ENCODE measurements at places on chromosomes 2 and 18.
A peak's percentile ranks its signal among the peaks of the same experiment; 100 is the strongest.

GRCh38 chr2:142426064-142426463 is 295.2 kb upstream of the LRP1B start:
- no peak for DNase-seq

- no peak for DNase-seq
Observed at GRCh38 chr2:218368621-218369153, 12.0 kb downstream of the CATIP start.

DNA sequence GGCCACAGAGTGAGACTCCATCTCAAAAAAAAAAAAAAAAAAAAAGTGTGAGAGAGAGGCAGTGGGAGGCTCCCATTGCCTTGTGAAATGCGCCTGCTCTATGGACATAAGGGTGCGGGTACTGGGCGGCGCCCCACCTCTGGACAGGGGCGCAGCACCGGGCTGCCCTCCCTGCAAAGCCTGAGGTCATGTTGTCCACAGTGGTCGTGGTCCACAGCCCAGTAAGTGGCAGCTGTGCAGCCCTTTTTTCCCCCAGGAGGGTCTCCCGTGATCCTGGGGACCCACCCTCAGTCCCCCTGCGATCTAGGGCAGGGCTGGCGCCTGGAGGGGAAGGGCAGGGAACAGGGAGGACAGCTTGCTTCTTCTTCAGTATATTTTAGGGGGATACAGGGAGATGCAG is 37.8 kb downstream of the LPIN1 start:
- no peak for DNase-seq

- DNase-seq = no peak
Observed at GRCh38 chr2:12448846-12449505, 267.8 kb upstream of the TRIB2 start.

DNA sequence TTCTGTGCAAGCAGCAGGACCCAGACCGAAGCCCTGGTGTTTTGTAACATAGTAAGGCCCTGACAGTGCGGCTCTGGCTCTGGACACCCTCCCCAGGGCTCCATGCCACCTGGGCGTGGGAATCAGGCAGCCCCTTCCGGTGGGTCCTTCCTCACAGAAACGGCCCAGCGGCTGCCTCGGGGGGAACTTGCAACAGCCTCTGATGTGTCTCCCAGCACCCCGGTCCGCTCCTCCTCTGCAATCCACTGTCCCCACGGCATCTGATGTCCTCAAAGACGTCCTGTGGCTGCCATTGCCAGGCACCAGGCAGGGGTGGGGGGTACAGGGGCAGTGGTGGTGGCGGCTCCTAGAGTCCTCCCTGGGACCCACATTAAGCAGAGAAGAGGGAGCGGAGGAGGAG is 58.8 kb downstream of the CENPO start:
- DNase-seq = no peak

DNA sequence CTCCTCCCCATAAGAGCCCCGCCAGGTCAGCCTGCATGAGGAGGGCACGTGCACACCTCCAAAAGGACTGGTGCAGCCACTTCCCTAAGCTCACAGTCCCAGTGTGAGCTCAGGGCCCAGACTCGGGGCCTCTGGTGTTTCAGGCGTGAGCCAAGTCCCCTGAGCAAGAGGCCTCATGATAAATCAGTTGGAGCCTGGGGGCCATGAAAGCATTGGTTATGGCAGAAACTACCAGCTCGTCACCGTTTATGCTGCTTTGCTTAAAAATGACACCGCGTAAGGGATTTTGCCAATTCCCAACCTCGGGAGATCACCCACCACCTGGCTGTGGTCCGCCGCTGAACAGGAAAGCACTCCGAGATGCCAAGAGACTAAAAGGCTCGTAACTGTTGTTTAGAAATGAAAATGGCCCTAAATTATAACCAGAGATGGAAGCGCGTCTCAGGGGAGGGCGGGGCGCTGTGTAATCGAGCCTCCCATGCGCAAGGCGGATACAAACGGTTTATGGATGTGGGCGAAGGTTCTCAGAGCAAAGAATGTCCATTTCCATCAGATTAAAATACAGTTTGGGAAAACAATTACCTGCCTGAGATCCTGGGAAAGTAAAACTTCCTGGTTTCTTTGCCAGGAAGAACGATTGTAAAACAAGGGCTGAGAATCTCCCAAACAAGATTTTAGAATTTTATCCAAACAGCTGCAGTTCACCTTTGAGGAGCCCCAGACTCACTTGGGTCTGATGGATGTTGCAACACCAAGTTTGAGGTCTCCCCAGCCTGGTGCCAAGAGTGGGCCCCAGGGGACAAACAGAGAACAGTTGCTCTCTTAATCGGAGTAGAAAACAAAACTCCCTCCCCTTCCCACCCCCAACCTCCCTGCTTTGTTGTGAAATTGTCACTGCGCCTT is 141.4 kb downstream of the BCL2 start:
- no peak for DNase-seq

GRCh38 chr2:207395535-207396251 is 134.1 kb upstream of the CREB1 start:
- DNase-seq = no peak

GRCh38 chr18:58525517-58525916 is 103.4 kb downstream of the ALPK2 start:
- DNase-seq = no peak

GRCh38 chr2:104867813-104868504 is 14.0 kb downstream of the POU3F3 start:
- DNase-seq = no peak

GRCh38 chr2:112290088-112290487 is 14.7 kb downstream of the ZC3H6 start:
- DNase-seq = no peak

- peak; percentile 39 for DNase-seq
Observed at GRCh38 chr18:11981192-11981542, at the start of gene IMPA2. IMPA2 (plus strand) TSS chr18:11981507; CDS start chr18:11981670, 163 bp downstream.

DNA sequence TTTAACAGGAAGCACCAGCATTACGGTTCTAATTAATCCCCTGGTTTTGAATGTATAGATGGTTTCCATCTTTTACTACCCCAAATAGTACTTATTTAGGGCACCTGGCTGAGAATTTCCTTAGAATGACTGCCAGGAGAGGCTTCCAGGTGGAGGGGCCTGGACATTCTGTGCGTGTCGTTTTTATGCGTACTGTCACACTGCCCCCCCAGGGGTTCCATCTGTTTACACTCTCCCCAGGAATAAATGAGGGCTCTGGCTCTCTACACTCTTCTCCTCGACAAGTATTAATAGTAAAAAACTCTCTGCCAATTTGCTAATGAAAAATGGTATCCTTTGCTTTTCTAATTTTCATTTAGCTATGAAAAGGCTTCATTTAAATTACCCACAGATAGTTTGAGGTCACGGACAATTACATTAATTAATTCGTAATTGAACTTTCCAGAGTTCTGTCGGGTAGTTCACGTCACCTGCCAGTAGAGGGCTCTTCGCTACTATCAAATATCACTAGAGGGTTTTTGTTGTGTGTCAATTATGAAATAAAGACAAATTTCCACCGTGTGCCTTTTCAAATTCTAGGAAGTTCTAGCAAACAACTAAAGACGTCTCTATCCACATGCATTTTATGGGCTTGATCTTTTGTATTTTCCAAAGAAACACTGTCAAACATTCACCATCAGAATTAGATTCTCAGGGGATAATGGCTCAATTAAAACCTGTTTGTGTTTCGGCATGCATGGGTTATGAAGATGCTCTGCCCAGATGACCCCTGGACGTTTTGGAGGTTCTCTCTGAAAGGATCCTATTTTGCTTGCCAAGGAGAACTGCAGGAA is 88.8 kb upstream of the ASB18 start:
- peak; percentile 50 for DNase-seq

GRCh38 chr18:71287268-71287667 is 998.4 kb downstream of the SOCS6 start:
- no peak for DNase-seq

- no peak for DNase-seq
Observed at GRCh38 chr18:73639788-73640187, 507.8 kb downstream of the FBXO15 start.

GRCh38 chr2:174878537-174879147 is 114.4 kb upstream of the CHRNA1 start:
- DNase-seq = no peak

- DNase-seq = no peak
Observed at GRCh38 chr18:3605486-3605952, 155.5 kb downstream of the TGIF1 start.

DNA sequence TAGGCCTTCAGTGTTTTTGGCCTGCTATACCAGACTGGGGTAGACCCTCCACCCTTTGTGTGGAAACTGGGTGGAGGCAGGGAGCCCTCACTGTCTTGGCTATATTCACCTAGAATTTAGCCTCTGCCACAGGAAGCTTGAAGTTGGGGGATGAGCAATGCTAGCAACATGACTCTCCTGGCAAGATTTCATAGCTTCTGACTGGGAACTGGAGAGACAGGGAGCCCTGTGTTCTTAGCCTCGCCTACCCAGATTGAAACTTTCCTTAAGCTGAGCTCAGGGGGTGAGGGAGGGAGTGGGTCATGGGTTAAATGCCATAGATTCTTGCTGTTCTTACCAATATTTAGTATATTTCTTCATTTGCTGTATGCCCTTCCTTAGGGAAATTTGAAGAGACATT is 46.8 kb upstream of the FAM98A start:
- DNase-seq = no peak

DNA sequence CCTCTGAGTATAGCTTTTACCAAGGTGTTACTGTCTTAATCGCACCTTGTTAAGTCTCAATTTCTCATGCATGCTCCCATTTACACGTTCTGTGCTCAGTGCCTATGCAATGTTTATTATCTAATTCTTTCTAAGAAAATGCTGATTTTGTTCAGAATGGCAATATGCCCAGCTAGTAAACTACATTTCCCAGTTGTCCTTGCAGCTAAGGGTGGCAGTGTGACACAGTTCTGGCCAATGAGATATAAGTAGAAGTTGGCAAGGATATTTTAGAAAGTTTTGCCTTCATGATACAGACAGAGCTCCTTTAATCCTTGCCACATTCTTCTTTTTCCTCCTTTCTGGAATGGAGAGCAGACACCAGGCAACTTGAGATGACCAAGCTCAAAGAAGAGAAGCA is 45.3 kb downstream of the POLE4 start:
- no peak for DNase-seq
